ENCODE measurements at places on chromosomes 5 and 9. TPM values are rescaled to one million over a fixed set of nuclear protein-coding genes. Genes with fewer than 3 reads are reported as not detected.

Gene PCDHA6
- total RNA-seq = 0.88 TPM

Gene DNLZ
- total RNA-seq = 8.4 TPM

Gene IRGM
- 0.12 TPM for total RNA-seq

Gene CDX1
- total RNA-seq = 0.18 TPM

Gene KIF24
- total RNA-seq = 5.6 TPM

Gene SLC36A3
- not detected for total RNA-seq

Data from metanephros (tissue), 2 donors.